ENCODE measurements at places on chromosomes 2 and 18.

DNA sequence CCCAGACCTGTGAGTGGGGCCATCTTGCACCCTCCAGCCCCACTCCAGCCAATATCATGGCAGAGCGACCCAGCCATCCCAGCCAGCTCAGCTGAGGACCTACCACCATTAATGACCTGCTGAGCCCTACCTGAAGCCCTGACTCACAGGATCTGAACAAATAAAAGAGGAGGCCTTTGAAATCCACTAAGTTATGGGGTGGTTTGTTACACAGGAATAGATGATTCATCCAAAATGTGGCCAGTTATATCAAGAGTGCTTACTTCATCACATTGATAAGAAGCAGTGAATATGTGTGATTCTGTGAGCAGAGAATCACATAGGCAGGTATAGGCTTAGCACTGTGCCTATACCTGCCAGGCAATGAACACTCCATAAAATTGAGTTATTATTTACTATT lies 34.7 kb upstream of the FAM124B start:
- no peak for DNase-seq

- no peak for DNase-seq
Observed at GRCh38 chr2:137942037-137942832, 22.0 kb upstream of the HNMT start.

GRCh38 chr18:75201282-75202270 lies 7.4 kb downstream of the PTGR3 start:
- DNase-seq, result no peak

DNA sequence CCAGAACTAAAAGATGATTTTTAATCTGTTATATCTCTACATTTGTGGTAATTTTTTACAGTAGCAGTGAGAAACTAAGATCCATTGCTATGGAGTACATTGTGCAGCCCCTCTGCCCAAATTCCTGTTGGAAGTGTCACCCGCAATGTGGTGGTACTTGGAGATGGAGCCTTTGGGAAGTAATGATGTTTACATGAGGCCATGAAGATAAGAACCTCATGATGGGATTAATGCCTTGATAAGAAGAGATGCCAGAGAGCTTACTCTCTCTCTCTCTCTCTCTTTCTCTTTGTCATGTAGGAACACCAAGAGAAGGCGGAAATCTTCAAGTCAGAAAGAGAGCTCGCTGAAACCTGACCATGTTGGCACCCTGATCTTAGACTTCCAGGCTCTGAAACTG lies 535.4 kb downstream of the PID1 start:
- DNase-seq, result no peak

DNA sequence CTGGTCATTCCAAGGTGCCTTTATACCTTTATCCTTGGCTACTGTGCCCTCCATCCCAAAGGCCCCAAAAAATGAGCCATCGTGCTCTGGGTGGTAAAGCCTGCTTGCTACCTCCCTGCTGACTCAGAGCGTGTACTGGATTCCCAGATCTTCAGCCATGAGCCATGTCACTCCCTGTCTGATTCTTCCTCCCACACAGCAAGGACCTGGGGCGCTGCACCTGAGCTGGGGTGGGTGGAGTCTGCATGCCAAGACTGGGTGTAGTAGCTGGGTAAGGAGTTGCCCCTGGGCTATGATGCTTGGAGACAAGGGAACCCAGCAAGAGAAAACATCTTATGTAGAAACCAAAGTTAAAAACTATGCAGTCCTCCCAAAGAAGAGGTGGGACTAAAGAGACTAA lies 37.2 kb upstream of the APCDD1 start:
- no peak for DNase-seq

GRCh38 chr2:18559531-18560030 lies 872 bp downstream of the RDH14 start:
- no peak for DNase-seq

Measured in CD4-positive, alpha-beta T cell treated with Interleukin-4 for 4 hours (primary cell).